ENCODE measurements at places on chromosomes 5 and 9. TPM values are rescaled to one million over a fixed set of nuclear protein-coding genes. Genes with fewer than 3 reads are reported as not detected.

The RNF183 gene
- total RNA-seq, result 0.44 TPM

DNA sequence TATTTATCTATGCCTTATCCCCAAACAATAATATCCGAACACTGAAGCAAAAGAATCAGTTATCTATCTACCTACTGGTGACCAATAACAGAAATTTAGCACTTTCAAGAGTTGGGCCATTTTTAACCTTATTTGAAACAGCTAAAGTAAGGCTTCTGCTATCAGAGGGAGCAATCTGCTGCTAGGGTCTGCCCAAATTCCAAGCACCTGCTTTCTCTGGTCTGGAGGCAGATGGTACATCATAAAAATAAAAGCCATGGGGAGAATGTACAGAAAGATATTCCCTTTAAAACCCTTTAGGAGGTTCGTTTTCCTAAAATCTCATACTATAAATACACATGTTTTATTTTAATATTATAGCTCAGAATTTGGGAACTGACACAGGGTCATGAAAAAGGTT, 37.7 kb upstream of the ARSB start:
- H3K4me3 ChIP-seq, result no peak overlapping the region
- H3K4me1 ChIP-seq, result peaks cover 4% of the 10 kb centered on the region
- DNase-seq, result no peak
- H3K27ac ChIP-seq, result no peak overlapping the region

DNA sequence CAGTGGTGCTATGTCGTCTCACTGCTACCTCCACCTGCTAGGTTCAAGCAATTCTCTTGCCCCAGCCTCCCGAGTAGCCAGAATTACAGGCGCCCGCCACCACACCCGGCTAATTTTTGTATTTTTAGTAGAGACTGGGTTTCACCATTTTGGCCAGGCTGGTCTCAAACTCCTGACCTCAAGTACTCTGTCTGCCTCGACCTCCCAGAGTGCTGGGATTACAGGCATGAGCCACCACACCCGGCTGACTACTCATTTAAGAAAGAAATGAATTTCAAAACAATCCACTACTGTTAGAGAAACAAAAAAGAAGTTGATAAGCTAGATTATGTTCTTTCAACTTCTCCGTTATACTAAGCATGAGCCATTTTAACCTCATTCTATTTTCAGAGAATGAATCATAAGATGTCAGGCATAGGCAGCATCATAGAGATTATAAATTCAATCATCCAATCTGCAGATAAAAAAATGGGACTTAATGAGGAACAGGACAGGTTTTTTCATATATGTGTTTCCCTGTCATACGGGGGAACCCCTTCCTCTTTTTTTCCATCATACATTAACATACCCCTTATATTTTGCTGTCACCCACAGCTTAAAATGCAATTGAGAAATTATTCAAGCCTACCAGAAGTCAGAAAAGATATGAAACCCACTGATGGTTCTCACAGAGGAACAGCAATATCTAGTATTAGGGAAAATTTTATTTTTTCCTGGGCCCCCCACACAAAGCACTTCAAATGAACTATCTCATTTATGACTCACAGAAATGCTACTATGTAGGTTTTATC, 26.5 kb upstream of the ADRB2 start:
- no peak overlapping the region for H3K4me3 ChIP-seq
- DNase-seq, result no peak
- peaks cover 4% of the 10 kb centered on the region for H3K27me3 ChIP-seq
- H3K36me3 ChIP-seq, result no peaks in the 10 kb centered on the region
- no peaks in the 10 kb centered on the region for H3K4me1 ChIP-seq

GRCh38 chr9:4292781-4293180, 7.1 kb downstream of the GLIS3 start:
- H3K27ac ChIP-seq, result no peak overlapping the region
- peaks cover 8% of the 10 kb centered on the region for H3K27me3 ChIP-seq
- H3K4me3 ChIP-seq, result no peak overlapping the region
- no peak for DNase-seq
- no peaks in the 10 kb centered on the region for H3K36me3 ChIP-seq

GRCh38 chr9:37551888-37552287, 24.3 kb downstream of the FBXO10 start:
- no peak for DNase-seq
- H3K27ac ChIP-seq, result no peak overlapping the region
- H3K4me3 ChIP-seq, result no peak overlapping the region
- no peaks in the 10 kb centered on the region for H3K36me3 ChIP-seq
- no peaks in the 10 kb centered on the region for H3K4me1 ChIP-seq

DNA sequence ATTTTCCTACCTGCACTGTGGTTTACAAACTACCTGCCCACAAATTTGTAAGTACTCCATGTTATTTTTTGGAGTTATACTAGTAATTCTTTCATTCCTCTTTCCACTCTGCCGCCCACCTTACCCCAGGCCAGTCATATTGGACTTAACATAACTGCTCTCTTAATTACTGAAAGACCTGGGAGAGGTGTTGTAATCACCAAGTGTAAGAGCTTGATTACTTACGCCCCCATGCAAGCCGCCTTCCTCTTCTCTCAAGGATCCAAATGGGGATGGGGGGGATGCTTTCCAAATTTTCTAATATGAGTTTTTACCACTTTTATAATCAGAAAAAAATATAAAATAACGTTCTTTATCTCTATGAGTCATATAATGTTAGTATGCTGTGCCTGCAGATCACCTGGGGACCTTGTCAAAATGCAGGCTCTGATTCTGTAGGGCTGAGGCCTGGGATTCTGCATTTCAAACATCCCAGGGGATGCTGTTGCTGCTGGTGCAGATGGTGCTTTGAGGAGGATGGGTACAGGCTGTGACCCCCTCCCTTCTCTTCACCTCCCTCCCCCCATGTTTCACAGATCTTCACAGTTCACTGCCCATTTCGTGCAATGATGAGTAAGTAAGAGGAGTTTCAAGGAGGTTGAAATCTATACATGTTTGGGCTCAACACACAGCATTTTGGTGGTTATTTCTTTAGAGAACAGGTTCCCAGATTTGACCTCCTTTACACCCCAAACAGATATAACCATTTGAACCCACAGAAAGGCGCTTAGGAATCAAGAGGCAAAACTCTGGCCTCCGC, 87.3 kb downstream of the SEC61B start:
- H3K27ac ChIP-seq, result no peak overlapping the region
- no peaks in the 10 kb centered on the region for H3K36me3 ChIP-seq
- DNase-seq, result no peak
- no peaks in the 10 kb centered on the region for H3K27me3 ChIP-seq
- H3K4me3 ChIP-seq, result no peak overlapping the region

DNA sequence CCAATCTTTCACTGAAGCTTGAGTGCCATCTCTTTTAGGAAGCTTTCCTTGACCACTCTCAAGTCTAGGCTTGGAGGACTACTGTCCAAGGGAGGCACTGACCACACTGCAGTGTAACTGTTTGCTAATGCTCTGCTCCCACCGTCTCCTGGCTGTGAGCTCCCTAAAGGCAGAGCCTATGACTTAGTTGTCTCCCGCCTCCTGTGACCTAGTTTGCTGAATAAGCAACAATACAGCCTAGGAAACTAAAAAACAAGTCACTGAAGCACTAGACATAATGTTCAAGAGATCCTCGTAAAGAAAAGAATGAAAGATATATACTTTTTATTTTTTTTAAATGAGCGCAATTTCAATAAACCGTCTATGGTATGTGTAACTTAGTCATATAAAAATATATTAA, 31.4 kb downstream of the LIX1 start:
- no peaks in the 10 kb centered on the region for H3K36me3 ChIP-seq
- no peak overlapping the region for H3K27ac ChIP-seq
- DNase-seq, result no peak
- H3K4me1 ChIP-seq, result no peaks in the 10 kb centered on the region
- H3K27me3 ChIP-seq, result no peaks in the 10 kb centered on the region
- no peak overlapping the region for H3K4me3 ChIP-seq

- no peak overlapping the region for H3K27ac ChIP-seq
- DNase-seq, result no peak
- peaks cover 10% of the 10 kb centered on the region for H3K36me3 ChIP-seq
- no peak overlapping the region for H3K4me3 ChIP-seq
- no peaks in the 10 kb centered on the region for H3K27me3 ChIP-seq
Observed at GRCh38 chr9:745761-746380, 95.6 kb upstream of the DMRT1 start.
